ENCODE measurements at places on chromosomes 1 and 21. TPM values are rescaled to one million over a fixed set of nuclear protein-coding genes. Genes with fewer than 3 reads are reported as not detected.

The GUCA2A gene
- not detected for total RNA-seq

The GSTM2 gene
- 6.2 TPM for total RNA-seq

The TMEM222 gene
- 40.7 TPM for total RNA-seq

The CAPN2 gene
- total RNA-seq, result 310 TPM

The SPRR1A gene
- not detected for total RNA-seq

The SPATA45 gene
- not detected for total RNA-seq

The MTR gene
- 28.4 TPM for total RNA-seq

The GBP6 gene
- total RNA-seq, result not detected

The ARMH1 gene
- not detected for total RNA-seq

The RCSD1 gene
- total RNA-seq, result 7.1 TPM

The SLC45A3 gene
- 11.6 TPM for total RNA-seq

The THEM5 gene
- total RNA-seq, result not detected

The SYTL1 gene
- 1.8 TPM for total RNA-seq

The CFAP57 gene
- total RNA-seq, result 0.29 TPM

The TNFRSF25 gene
- total RNA-seq, result 57.9 TPM

The RNF207 gene
- 22.5 TPM for total RNA-seq

The SPOCD1 gene
- total RNA-seq, result 70.0 TPM

The PCBP3 gene
- total RNA-seq, result 1.5 TPM

The UBE2U gene
- total RNA-seq, result not detected

The KLF17 gene
- total RNA-seq, result not detected

The GJA8 gene
- not detected for total RNA-seq

The RAB25 gene
- total RNA-seq, result not detected

The C21orf58 gene
- total RNA-seq, result 1.6 TPM

The MAP3K7CL gene
- total RNA-seq, result 9.9 TPM

The ANXA9 gene
- not detected for total RNA-seq

The FH gene
- total RNA-seq, result 55.3 TPM

The LAMB3 gene
- 24.5 TPM for total RNA-seq

The TLCD4 gene
- total RNA-seq, result 0.05 TPM

The LAX1 gene
- total RNA-seq, result not detected

The AK5 gene
- 3.6 TPM for total RNA-seq

The MANEAL gene
- total RNA-seq, result 2.2 TPM

The TFF2 gene
- not detected for total RNA-seq

The GJA9 gene
- not detected for total RNA-seq

The TESK2 gene
- total RNA-seq, result 1.1 TPM

The KCNK1 gene
- 0.70 TPM for total RNA-seq

The CFHR3 gene
- total RNA-seq, result not detected

The CLDN17 gene
- total RNA-seq, result not detected
